Activated CD8-positive, alpha-beta memory T cell treated with anti-CD3 and anti-CD28 coated beads, Interleukin-2, amount 50 U/mL, for 4 hours (primary cell): ENCODE measurements at places on chromosomes 4 and X.

- DNase-seq = peak; percentile 6
Measured at GRCh38 chrX:1420371-1420770, 28.5 kb upstream of the SLC25A6 start.

DNA sequence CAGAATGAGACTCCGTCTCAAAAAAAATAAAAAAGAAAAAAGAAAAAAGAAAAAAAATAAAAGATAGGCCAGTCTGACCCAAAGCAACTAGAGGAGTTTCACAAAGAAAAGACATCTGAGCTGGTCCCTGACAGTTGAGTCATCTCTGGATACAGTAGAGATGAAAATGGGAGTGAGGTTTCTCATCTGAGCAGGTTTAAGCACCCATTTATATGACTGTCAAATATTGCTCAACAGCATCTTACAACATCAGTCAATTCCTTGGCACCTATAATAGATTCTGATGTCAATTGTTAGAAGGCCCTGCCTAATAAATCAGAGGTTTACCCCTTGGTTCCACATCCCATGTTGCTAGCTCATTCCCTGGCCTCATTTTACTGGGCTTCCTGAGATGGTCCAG, 490.5 kb downstream of the MAGEE1 start:
- DNase-seq = no peak

GRCh38 chr4:3675251-3676115, 90.7 kb upstream of the ADRA2C start:
- no peak for DNase-seq

GRCh38 chr4:188989371-188989770, 850.1 kb downstream of the TRIML1 start:
- DNase-seq = no peak

DNA sequence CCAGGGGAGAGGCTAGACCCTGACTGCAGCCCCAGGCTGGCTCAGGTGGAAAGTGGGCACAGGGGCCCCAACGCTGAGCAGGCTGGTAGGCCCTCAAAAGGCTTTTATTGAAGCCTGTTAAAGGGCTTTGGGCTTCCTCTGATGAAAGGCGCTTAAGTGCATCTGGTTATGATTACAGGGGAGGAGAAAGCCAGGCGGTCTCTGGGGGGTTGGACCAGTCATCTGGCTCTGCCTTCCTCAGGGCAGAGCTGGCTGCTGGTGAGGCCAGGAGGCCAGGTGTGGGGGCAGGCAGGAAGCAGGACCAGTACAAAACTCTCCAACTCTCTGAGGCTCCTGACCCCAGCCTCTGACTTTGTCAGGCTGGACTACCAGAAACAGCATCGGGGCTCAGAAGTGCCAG, 68.8 kb upstream of the BCOR start:
- no peak for DNase-seq

DNA sequence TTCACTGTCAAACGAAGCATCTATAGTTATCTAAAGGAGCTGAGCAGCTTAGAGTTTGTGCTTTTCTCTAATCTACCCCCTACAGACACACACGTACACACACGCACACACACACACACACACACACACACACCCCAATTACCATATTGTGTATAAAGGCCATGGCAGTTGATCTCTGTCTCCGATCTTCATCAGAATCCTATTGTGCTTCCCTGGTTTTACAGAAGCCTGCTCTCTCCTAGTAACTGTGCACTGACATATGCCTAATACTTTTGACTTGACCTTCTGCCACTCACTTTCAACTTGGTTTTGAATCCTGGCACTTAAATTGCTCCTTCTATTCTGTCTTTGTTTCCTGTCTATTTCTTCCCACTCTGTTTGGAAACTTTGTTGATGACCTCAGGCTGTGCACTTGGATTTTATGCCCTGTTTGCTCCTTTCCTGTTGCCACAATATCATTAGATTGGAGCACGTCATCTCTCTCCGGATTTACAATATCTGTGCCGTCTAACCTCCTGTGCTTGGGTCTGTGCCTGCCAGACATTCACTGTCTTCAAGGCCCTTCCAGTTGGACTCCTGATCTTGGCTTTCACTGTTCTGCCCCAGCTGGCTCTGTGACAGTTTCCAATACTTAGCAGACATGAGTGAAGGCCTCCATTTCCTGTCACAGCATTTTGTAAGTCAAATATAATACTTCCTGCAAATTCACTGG, 928.1 kb downstream of the FAT4 start:
- DNase-seq = no peak

DNA sequence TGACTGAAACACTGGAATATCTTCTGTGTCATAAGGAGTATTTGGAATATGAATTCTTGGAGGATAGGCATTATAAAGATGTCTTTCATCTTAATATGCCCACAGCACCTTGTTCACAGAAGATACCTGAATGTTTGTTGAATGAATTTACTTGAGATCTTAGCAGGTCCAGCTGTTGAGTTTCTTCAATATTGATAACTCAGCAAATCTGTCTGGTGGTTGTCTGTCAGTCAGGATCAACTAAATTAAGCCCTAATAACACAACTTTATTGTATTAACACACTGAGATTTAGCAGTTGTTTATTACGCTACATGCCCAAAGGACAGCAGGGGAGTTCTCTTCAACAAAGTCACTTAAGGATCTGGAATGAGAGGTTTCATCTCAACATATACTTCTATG, 106.5 kb downstream of the CNOT6L start:
- no peak for DNase-seq

GRCh38 chr4:16051980-16052379, 31.8 kb downstream of the PROM1 start:
- DNase-seq = no peak

DNA sequence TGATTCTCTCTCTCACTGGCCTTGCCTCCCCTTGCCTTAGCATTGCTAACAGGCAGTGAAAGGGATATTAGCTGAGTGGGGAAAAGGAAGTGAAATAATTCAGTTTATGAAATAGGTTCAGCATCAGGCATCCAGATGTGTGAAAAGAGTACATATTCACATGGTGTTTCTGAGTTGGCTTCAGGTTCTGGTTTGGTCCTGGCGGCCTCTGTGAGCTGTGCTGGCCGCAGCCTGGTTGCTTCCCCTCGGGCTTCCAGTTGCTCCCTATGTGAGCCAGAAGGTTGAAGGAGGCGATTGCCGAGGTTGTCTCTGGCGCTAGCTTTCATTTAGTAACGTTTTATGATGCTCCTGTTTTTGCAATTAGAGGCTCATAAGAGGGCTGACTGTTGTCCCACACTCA, 99.1 kb upstream of the TLR2 start:
- DNase-seq = no peak

DNA sequence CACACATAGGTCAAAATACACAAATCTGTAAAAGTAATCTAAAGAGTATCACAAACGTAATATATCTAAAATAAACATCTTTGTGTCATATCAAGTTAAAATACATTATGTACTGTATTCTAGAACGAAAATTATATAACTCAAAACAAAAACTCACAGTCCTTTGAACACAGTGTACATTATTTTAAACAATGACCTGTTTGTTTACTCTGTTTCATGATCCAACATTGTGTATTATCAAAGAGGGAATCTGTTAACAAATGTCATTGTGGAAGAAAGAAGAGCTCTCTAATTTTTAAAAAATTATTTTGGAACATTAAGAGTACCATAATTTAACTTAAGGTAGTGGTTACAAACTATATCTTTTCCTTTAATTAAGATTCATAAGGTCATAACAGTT, 144.1 kb downstream of the FRYL start:
- no peak for DNase-seq

GRCh38 chr4:80324171-80324570, 11.4 kb upstream of the CFAP299 start:
- DNase-seq = no peak

DNA sequence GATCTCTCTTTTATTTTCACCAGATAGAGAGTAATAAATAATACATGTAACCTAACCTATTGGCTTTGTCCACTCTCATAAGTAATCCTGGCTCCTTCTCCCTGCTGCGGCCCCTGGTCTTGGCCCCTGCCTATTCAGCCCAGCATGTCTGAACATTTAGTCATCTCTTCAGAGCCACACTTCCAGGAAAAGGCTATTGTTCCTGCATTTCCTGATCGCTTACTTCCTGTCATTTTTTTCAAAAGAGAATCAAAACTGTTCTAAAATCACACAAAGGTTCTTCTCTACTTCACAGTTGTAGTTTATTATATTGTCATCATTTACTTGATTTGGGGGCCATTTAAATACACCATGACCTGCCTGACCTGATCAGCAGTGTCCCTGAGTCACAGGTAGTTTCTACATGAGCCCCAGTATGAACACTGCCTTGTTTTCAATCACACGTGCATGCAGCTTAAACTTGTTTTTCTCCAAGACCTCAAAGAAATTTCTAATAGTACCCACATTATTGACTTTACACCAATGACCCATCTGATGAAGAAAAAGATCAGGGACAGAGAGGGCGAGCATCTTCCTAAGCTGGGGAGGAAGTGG, 47.4 kb upstream of the KDR start:
- DNase-seq = no peak

GRCh38 chrX:2819345-2820135, 9.2 kb upstream of the GYG2 start:
- DNase-seq = no peak

DNA sequence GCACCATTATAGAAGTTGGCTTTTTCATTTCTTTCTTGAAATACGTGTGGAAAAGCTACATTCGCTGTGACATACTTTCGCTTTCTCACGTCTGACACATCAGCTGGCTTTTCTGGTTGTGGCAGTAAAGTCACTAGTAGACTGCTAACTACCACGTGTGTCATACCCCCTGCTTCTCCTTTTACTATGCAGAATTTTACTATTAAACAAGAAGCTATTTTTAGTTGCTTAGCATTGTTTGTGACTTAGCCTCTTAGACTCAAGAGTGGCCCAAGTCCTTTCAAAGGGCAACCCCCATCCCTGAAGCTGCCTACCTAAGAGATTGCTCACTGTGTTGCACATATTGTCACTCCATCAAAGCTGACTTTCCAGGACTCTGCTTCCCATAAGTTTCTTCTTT, 2.1 kb upstream of the IL2 start:
- DNase-seq = peak; percentile 34

GRCh38 chr4:98275145-98275544, 14.0 kb downstream of the RAP1GDS1 start:
- DNase-seq = no peak

- no peak for DNase-seq
Measured at GRCh38 chr4:184452740-184453139, 21.6 kb downstream of the IRF2 start.

- DNase-seq = no peak
Measured at GRCh38 chr4:33724685-33725084, 2519.6 kb downstream of the ARAP2 start.

GRCh38 chr4:681736-682451, 7.1 kb downstream of the SLC49A3 start:
- no peak for DNase-seq

DNA sequence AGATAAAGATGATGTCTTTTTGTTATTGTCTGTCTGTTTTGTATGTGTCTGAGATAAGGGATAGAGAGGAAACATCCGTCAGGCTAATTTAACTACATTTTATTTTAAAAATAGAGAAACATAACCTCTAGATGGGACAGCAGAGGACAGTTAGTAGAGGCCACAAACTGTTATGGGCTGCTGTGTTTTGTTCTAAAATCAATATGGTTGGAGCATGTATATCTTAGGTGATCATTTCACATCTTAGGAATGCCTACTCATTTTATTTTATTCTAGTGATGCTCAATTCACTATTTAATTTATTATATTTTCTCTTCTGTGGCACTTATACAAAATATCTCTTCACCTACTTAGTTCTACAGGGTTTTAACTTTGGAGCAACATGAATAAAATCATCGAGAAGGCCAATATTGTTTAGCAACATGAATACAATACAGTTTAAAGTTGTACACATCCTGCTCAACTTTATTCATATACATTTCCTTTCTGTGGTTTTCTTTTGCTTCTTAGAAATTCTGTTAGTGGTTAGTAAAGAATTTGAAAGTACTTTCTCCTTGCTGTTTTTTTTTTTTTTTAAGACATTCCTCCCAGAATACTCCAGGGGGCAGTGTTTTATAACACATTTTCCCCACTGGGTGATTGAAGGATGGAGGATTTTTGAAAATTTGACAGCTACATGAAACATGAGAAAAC, 392.9 kb downstream of the UNC5C start:
- no peak for DNase-seq

GRCh38 chr4:119264743-119265142, 52.2 kb downstream of the USP53 start:
- no peak for DNase-seq

DNA sequence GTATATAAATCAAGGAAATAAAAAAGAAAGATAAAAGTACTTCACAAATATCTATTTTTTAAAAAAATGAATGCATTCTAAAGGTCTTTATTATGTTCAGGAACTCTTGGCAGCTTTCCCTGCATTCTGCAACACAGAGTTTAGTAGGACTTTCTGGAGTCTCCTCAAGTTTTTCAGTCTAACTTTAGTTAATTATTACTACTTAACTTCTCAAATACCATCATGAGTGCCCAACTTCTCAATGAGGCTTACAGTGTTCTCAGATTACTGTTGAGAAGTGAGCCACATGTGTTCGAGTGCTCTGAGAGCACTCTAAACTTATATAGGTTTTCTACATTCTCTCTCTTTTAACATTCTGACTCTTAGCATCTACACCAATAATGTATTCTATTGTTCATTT, 1852.9 kb upstream of the PCDH10 start:
- DNase-seq = no peak

DNA sequence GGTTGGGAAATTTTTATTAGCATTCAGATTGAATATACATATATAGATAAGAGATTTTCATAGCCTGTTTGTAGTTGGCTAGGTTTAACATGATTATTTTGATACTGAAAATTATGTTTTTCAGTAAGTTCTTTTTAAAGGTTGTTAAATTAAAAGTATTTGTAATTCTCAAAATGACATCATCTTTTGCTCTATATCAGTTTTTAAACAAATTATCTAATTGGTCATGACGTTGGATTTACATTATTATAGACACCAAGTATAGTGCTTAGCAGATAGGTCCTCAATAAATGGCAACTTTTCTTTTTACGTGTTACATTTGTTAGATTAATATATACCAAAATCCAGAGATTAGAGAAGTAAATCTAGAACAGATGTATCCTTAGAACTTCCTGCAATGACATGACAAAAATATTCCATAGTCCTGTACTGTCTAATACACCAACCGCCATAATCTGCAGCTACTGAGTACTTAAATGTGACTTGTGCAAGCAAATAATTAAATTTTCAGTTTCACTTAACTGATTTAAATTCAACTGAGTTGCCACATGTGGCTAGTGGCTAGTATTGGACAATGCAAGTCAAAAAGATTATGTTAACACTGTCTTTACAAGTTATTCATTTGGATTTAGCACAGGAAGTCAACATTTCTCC, 1613.1 kb upstream of the TENM3 start:
- DNase-seq = no peak

GRCh38 chr4:78616046-78616498, 64.5 kb downstream of the ANXA3 start:
- DNase-seq = no peak

GRCh38 chrX:27884654-27885053, 76.9 kb downstream of the MAGEB10 start:
- DNase-seq = no peak

DNA sequence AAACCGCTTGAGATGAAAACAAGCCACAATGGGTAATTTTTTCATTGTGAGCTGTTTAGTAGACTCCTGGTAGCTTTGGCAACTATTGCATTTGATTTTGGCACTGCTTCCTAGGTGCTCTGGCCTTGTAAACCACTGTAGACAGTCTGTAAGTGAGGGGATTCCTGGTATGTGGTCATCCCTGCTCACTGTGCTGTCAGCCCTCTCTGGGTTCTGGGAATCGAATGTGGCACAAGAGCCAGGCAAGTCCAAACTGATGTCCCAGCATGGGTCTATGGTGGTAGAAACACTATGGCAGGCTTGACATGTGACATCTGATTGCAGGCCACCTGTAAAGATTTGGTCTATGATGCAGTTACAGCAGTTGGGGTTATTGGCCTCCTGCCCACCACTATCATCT, 2.5 kb downstream of the USP51 start:
- DNase-seq = no peak

GRCh38 chr4:116302990-116303735, 782.2 kb downstream of the TRAM1L1 start:
- no peak for DNase-seq
